Esophagus squamous epithelium (tissue), 5 donors: ENCODE measurements at places on chromosomes 2 and 18.

GRCh38 chr2:160073284-160073888, 11.0 kb upstream of the PLA2R1 start:
- no peaks in the 10 kb centered on the region for H3K4me1 ChIP-seq
- H3K27ac ChIP-seq, result no peak overlapping the region
- H3K36me3 ChIP-seq, result no peaks in the 10 kb centered on the region
- DNase-seq, result no peak
- H3K4me3 ChIP-seq, result no peak overlapping the region

DNA sequence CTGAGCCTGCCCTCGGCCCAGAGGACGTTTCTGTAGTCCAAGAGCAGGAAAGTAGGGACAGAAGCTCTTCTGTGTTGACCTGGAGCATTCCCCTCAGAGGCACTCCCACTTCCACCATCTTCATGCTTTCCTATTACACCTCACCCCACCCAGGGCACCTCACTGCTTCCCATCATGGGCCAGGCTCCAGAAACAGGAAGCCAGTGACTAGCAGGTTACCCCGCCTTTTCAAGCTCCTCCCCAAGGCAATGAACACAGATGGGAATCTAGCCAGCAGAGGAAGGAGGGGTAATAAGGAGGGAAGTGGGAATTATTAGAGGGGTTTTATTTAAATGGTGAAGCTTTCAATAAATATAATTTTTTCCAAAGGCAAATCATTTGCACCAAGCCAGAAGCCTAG, 308.8 kb upstream of the MGAT5 start:
- no peak overlapping the region for H3K27ac ChIP-seq
- H3K4me1 ChIP-seq, result no peaks in the 10 kb centered on the region
- no peak overlapping the region for H3K4me3 ChIP-seq
- no peak for DNase-seq
- no peaks in the 10 kb centered on the region for H3K36me3 ChIP-seq
- H3K27me3 ChIP-seq, result no peaks in the 10 kb centered on the region

GRCh38 chr2:65353927-65354326, 78.5 kb downstream of the SPRED2 start:
- DNase-seq, result no peak
- no peaks in the 10 kb centered on the region for H3K36me3 ChIP-seq
- no peaks in the 10 kb centered on the region for H3K27me3 ChIP-seq
- H3K4me3 ChIP-seq, result no peak overlapping the region

- H3K36me3 ChIP-seq, result no peaks in the 10 kb centered on the region
- DNase-seq, result no peak
- H3K27me3 ChIP-seq, result no peaks in the 10 kb centered on the region
- H3K4me3 ChIP-seq, result no peak overlapping the region
- no peak overlapping the region for H3K27ac ChIP-seq
Observed at GRCh38 chr2:68151037-68151436, 6.7 kb upstream of the PNO1 start.

- H3K27me3 ChIP-seq, result no peaks in the 10 kb centered on the region
- no peak overlapping the region for H3K27ac ChIP-seq
- no peak for DNase-seq
- peaks cover 9% of the 10 kb centered on the region for H3K4me1 ChIP-seq
- no peaks in the 10 kb centered on the region for H3K36me3 ChIP-seq
Observed at GRCh38 chr18:50970006-50970405, 2.2 kb downstream of the ELAC1 start.

GRCh38 chr18:25136416-25137196, 215.4 kb downstream of the ZNF521 start:
- no peak overlapping the region for H3K27ac ChIP-seq
- no peaks in the 10 kb centered on the region for H3K4me1 ChIP-seq
- no peak for DNase-seq
- H3K36me3 ChIP-seq, result no peaks in the 10 kb centered on the region

DNA sequence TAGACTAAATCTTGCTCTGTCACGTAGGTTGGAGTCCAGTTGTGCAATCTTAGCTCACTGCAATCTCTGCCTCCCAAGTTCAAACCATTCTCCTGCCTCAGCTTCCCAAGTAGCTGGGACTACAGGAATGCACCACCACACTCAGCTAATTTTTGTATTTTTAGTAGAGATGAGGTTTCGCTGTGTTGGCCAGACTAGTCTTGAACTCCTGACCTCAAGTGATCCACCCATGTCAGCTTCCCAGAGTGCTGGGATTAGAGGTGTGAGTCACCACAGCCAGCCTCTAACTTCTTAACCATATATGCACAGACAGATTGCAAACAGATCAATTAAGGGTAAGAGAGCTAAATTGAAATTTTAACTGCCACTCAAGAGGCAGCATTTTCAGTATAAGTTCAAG, 22.1 kb upstream of the CNGA3 start:
- H3K4me1 ChIP-seq, result no peaks in the 10 kb centered on the region
- no peaks in the 10 kb centered on the region for H3K36me3 ChIP-seq
- H3K4me3 ChIP-seq, result no peak overlapping the region

DNA sequence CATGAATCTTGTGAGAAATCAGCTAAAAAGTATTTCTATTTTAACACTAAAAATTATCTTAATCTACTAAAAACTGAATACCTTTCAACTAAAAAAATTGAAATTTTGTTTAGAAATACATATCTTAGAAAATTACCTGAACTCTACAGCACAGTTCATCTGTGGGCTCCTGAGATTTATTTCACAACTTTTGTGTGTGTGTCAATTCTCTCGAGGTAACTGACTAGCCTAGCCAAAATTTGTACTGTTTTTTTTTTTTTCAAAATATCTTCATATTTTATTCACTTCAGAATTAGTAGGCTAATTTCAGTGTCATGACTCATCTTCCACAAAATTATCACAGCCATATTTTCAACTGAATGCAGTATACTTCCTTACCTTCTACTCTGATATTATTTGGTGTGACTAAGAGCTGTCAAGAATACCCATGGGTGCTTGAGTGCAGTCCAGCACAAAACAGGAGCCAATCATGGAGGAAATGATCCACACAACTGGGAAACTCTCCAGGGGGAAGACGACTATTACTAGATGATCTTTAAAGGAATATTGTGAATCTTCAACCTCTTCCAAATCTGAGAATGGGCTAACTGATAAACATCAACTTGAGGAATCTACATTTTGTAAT, 174.6 kb downstream of the ZNF385B start:
- H3K4me3 ChIP-seq, result no peak overlapping the region
- H3K36me3 ChIP-seq, result no peaks in the 10 kb centered on the region
- H3K4me1 ChIP-seq, result no peaks in the 10 kb centered on the region
- H3K27me3 ChIP-seq, result no peaks in the 10 kb centered on the region

- no peak for DNase-seq
- H3K4me1 ChIP-seq, result peaks cover 3% of the 10 kb centered on the region
- no peaks in the 10 kb centered on the region for H3K27me3 ChIP-seq
- no peaks in the 10 kb centered on the region for H3K36me3 ChIP-seq
- no peak overlapping the region for H3K4me3 ChIP-seq
Observed at GRCh38 chr2:39094717-39095363, 26.0 kb downstream of the SOS1 start.

- no peaks in the 10 kb centered on the region for H3K36me3 ChIP-seq
- H3K27me3 ChIP-seq, result no peaks in the 10 kb centered on the region
- no peak overlapping the region for H3K4me3 ChIP-seq
- no peak overlapping the region for H3K27ac ChIP-seq
- H3K4me1 ChIP-seq, result no peaks in the 10 kb centered on the region
Observed at GRCh38 chr2:7672027-7672684, 754.9 kb downstream of the RNF144A start.

GRCh38 chr2:73004466-73004865, 67.0 kb downstream of the SFXN5 start:
- no peak overlapping the region for H3K27ac ChIP-seq
- no peaks in the 10 kb centered on the region for H3K27me3 ChIP-seq
- H3K4me3 ChIP-seq, result no peak overlapping the region

DNA sequence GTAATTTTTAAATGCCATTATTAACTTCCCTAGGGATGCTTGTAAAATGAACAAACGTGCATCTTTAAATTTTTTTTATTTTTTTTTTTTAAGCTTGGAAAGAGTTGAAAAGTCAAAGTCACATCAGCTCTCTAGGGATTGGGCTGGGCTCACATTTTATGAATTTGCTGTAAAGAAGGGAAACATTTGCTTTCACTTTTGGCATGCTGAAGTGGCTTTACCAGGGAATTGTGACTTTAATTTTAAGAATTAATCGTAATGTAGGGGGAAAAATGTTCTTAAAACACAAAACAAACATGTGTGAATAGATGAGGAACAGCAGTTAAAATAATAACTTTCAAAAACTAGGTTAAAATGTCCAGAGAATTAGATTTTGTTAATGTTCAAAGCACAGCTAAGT, 123.0 kb downstream of the AGAP1 start:
- H3K4me3 ChIP-seq, result no peak overlapping the region
- H3K4me1 ChIP-seq, result peaks cover 8% of the 10 kb centered on the region
- no peaks in the 10 kb centered on the region for H3K27me3 ChIP-seq
- no peaks in the 10 kb centered on the region for H3K36me3 ChIP-seq
- H3K27ac ChIP-seq, result peak overlapping the region; percentile 51

- no peak overlapping the region for H3K27ac ChIP-seq
- DNase-seq, result no peak
- peaks cover 73% of the 10 kb centered on the region for H3K36me3 ChIP-seq
- no peak overlapping the region for H3K4me3 ChIP-seq
- H3K4me1 ChIP-seq, result no peaks in the 10 kb centered on the region
- H3K27me3 ChIP-seq, result no peaks in the 10 kb centered on the region
Observed at GRCh38 chr2:138559641-138560040, 58.1 kb downstream of the SPOPL start.

DNA sequence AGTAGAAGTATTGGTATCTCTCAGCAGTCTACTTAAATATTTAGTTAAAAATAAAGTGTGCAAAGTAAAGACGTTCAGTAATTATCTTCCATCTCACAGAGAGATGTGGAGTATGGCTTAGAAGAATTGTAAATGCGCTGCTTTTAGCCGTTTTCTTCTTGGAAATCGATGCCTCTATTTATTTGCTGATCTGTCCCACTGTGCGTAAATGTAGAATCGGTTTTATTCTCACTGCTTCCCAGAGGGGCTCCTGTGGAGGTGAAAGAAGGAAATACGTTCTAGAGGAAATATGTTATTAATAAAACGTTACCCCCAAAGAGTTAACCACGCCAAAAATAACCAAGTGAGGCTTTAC, 1.9 kb downstream of the NPAS2 start:
- peak overlapping the region; percentile 73 for H3K4me3 ChIP-seq
- no peak for DNase-seq
- H3K4me1 ChIP-seq, result no peaks in the 10 kb centered on the region
- no peaks in the 10 kb centered on the region for H3K36me3 ChIP-seq

- no peak overlapping the region for H3K27ac ChIP-seq
- H3K4me1 ChIP-seq, result no peaks in the 10 kb centered on the region
Observed at GRCh38 chr2:50126077-50126476, 905.9 kb downstream of the NRXN1 start.

DNA sequence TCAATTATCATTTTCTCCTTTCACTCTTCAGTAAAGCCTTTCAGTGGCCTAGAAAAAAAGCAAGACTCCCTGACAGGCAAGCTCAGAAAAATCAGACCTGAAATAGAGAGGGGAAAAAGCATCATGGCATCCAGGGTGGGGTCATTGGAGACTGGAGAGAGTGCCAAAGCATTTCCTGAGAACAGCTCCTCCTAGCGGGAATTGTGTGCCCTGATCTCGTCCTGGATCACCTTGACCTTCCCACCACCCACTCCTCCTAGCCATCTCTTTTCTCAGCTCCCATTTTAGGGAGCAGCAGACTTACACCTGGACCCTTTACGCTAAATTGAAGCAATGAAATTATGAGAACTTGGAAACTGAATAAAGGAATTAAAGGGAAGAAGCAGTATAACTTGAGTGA, 176.6 kb downstream of the VWC2L start:
- no peaks in the 10 kb centered on the region for H3K4me1 ChIP-seq
- no peak overlapping the region for H3K27ac ChIP-seq
- no peaks in the 10 kb centered on the region for H3K27me3 ChIP-seq
- no peaks in the 10 kb centered on the region for H3K36me3 ChIP-seq

GRCh38 chr2:37619230-37619958, 52.0 kb downstream of the CDC42EP3 start:
- H3K36me3 ChIP-seq, result no peaks in the 10 kb centered on the region
- peaks cover 24% of the 10 kb centered on the region for H3K4me1 ChIP-seq
- no peaks in the 10 kb centered on the region for H3K27me3 ChIP-seq
- no peak overlapping the region for H3K27ac ChIP-seq
- DNase-seq, result no peak
